ENCODE measurements at places on chromosomes 12 and 14.

DNA sequence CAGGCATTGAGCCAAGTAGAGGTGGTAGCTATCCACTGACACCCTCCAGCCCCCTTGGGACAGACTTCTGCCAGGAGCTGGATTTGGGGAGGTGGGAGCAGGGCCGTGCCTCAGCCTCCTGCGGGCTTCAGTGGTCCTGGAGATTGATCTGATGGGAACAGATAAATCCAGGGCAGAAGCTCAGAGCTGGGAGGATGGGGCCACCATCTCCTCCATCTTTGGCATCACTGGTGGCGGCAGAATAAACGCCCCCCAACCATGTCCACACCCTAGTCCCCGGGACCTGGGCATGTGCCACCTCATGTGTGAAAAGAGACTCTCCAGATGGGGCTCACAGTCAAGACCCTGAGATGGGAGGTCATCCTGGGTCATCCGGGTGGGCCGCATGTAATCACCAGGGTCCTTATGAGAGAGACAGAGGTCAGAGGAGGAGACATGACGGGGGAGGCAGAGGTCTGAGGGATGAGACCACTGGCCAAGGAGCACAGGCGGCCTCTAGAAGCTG, 209.6 kb upstream of the RTL1 start:
- no peak for DNase-seq

- no peak for DNase-seq
These were observed 7.2 kb downstream of the LGALS3 start for GRCh38 chr14:55136241-55136640.

- no peak for DNase-seq
These were observed 23.1 kb downstream of the BICDL1 start for GRCh38 chr12:120012067-120012621.

DNA sequence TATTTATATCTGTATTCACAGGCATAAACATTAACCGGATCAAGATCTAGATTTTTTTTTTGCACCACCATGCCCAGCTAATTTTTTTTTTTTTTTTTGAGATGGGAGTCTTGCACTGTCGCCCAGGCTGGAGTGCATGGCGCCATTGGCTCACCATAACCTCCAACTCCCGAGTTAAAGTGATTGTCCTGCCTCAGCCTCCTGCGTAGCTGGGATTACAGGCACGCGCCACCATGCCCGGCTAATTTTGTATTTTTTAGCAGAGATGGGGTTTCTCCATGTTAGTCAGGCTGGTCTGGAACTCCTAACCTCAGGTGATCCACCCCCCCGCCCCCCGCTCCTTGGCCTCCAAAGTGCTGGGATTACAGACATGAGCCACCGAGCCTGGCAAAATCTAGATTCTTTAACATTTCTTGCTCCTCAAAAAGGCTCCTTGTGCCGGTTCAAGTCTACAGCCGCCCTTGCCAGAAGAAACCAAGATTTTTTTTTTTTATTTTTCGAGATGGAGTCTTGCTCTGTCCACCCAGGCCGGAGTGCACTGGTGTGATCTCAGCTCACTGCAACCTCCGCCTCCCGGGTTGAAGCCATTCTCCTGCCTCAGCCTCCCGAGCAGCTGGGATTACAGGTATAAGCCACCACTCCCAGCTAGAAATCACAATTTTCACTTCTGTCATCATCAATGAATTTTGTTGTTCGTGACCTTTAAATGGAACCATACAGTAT, 36.9 kb upstream of the SLC2A3 start:
- no peak for DNase-seq

Measured in glomerular endothelial cell (primary cell).